ENCODE measurements at places on chromosomes 4 and X.
A peak's percentile ranks its signal among the peaks of the same experiment; 100 is the strongest.

GRCh38 chr4:165707128-165707527 lies 165.9 kb upstream of the TLL1 start:
- no peak for DNase-seq

- no peak for DNase-seq
Measured at GRCh38 chrX:136652822-136653723, 5.1 kb downstream of the CD40LG start.

GRCh38 chrX:149962859-149963757 lies 24.8 kb upstream of the EOLA2 start:
- DNase-seq, result peak; percentile 33

GRCh38 chrX:3599802-3600430 lies 113.5 kb downstream of the PRKX start:
- no peak for DNase-seq

GRCh38 chrX:111102636-111103035 lies 6.6 kb downstream of the PAK3 start:
- no peak for DNase-seq

GRCh38 chr4:25002681-25003080 lies 28.1 kb downstream of the LGI2 start:
- DNase-seq, result no peak

DNA sequence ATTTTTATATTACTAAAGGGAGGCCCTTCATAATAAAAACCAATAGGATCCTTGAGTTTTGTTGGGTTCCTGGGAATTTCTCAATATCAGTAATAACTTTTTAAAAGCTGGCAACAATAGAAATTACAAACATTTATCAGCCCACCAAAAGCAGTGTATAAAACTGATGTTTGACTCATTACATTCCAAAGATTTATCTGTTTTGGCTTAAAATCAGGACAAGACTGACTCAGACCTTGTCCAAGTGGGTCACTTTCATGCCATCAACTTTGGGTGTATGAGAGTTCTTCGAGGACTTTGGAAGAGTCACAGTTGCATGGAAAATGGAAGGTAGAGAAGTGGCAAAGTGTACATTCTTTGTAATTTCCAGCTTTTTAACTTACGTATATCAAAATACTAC lies 102.8 kb downstream of the FRMPD4 start:
- DNase-seq, result no peak

DNA sequence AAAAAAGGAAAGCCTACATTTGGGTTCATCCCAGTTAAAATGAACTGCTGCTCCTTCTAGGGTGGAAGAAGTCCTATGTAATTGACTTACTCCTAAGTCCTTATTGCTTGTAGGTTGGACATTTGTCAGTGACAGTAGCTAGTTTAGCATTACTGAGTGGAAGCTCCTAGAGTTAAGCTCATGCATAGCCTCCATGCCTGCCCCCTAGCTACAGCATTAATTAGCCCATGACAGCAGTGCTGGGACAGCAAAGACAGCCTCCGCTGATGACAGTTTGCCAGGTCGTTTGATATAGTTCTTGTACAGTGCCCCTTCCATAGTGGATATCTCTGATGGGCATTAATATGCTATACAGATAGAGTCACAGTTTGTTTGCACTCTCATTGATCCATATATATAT lies 18.7 kb upstream of the GALNTL6 start:
- DNase-seq, result no peak

GRCh38 chr4:155548173-155548572 lies 118.5 kb upstream of the GUCY1A1 start:
- no peak for DNase-seq

DNA sequence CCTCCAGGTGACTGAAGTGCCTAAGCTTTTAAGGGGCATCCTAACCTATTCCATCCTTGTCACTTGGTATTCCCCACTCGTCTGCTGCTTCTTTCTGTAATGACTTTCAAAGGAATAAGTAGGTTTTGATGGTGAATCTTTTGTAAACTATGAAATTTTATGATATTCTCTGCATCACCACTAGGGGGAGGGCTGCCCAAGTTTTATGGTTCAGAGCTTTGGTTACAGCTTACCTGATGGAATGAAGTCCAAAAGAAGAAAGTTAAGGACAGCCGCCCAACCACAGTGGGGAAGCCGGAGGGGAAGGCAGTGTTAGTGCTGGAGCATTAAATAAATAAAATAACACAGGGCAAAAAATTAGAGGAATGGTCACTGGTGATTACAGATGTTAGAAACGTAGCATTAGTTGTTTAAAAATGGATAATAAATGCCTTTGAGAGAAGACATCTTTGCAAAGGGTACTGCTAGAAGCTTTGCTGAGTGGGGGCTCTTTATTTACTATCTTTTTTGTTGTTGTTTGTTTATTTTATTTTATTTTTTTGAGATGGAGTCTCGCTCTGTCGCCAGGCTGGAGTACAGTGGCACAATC lies 204.9 kb downstream of the GBA3 start:
- peak; percentile 19 for DNase-seq

DNA sequence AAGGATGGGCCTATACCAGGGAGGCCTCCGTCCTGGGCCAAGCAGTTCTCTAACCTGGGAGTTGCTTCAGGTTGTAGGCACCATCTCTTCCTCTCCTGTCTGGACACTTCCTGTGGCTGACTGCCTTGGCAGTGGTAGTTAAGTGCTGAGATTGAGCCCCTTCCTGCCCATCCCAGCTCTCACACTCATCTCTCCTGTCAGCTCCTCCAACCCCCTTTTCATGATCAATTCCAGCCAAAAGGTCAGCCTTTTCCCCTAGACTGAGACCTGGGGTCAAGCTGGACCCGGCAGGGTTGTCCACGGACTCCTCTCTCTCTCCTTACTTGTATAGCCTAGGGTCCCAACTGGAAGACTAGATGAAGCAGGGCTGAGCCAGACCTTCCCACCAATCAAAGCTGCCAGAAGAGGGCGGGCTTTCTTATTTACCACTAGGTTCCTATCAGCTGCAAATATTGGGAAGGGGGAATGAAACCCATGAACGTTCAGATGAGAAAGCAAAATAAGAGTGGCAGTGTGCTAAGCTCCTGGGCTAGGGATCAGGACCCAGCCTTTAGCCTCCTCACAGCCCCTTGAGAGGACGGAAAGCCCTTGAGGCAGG lies 34.5 kb downstream of the KDM5C start:
- DNase-seq, result no peak

DNA sequence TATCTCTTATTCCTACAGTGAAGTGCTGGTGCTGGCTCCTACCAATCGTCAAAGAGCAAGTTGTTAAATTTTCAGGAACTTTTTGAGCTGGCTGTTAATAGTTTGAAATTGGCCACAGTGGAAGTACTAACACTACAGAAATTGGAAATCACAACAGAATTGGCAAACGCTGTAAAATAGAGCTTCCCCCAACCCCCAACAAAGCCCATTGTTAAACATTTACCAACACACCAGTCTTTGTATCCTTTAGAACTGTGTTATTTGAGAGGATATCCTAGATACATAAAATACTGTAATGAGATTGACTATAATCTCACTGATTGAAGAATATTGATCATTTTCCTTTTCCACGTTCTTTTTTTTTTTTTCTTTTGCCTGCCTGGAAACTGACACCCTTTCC lies 37.4 kb downstream of the FAM241A start:
- DNase-seq, result no peak

GRCh38 chr4:107164962-107165475 lies 128.9 kb upstream of the DKK2 start:
- no peak for DNase-seq

GRCh38 chrX:136304493-136304892 lies 3.7 kb downstream of the ADGRG4 start:
- no peak for DNase-seq

- DNase-seq, result no peak
Measured at GRCh38 chr4:181437895-181438294, 805.3 kb upstream of the TENM3 start.

DNA sequence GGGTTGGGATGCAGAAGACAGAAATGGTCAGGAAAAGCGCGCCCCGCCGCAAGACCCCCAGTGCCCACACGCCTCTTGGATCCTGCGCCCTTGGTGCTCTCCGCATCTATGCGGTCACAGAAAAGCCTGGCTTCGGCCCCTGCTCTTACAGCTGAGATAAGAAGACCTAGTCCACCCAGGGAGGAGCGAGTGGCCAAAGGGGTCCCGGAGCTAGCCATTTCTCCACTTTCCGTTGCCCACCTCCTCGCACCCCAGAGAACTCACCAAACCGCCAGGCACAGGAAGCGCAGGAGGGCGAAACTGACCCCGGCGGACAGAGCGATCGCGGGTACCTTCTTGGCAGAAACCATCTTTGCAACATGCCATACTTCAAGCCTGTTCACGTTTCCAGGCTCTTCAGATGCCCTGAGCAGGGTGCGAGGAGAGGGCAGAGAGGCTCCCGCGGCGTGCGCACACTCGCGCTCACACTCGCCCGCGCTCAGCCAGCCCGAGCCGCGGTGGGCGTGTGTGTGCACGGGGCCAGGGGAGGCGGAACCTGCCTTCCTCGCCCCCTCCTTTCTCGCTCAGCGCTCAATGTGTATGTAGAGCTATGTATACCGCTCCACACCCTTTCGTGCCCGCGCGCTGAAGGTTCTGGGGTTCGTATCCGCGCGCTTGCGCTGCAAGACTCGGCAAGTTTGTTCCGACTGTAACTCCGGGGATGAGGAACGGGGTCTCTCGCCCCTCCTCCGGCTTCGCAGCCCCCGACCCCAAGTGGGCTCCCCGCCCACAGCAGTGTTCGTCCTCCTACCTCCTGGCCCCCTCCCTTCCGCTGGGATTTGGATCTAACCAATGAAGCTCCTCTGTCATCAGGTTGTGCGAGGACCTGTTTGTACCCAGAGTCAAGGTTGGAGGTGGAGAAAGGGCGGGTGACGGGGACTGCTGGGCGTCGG lies at the start of gene GABRA4:
TSS of gene GABRA4 (minus strand) at position 507 of the 932 bp plus-strand sequence. CDS start at position 350, 157 bp downstream.
- DNase-seq, result peak; percentile 19

DNA sequence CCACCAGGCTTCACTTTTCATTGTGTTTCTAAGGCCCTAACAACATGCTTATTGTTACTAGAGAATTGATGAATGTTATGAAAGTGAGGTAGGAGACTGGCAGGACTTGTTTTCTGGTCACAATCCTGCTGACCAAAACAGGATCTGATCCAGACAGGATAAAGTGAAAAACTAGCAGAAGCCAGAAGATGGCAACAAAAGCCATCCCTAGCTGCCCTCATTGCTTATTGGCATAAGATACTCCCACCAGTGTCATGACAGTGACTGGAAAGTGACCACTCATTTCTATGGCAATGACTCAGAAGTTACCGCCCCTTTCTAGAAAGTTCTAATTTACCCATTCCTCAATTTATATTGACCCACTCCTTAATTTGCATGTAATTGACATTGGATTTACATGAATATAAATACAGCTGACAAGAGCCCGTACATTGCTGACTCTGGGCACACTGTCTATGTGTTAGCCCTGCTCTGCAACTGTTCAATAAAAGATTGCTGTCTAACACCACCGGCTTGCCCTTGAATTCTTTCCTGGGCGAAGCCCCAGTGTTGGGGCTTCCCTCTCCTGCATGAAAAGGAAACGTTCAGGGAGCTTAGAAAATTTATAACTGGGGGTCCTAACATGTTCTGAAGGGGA lies 30.0 kb upstream of the FGG start:
- DNase-seq, result no peak

- DNase-seq, result no peak
Measured at GRCh38 chr4:141058591-141059512, 74.4 kb downstream of the RNF150 start.

DNA sequence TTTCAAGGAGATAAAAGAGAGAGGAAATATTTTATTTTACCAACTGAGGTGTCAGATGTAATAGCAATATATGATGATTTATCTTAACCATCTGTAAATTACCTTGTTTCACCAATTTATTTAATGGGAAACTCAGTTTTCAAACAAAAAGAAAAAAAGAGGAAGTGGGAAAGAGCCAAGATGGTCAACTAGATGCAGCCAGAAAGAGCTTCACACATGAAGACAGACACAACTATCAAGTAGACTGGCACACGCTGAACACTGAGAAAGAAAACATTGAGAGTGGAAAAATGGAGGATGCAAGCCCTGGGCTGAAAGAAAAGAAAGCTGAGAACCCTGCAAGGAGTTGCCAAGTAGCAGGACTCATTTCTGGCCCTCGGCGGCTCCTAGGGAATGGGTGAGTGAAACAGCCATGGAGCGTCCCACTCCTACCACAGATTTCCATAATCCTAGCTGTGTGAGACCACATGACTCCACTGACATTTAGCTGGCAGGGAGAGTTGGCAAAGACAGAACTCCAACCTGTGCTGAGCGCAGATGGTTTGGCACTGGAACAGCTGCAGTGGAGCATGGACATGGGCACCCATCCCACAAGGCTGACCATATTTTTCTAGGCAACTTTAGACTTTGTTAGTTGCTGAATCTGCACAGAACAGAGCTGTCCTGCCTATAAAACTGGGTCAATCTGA lies 409.3 kb downstream of the FAM47B start:
- DNase-seq, result no peak

DNA sequence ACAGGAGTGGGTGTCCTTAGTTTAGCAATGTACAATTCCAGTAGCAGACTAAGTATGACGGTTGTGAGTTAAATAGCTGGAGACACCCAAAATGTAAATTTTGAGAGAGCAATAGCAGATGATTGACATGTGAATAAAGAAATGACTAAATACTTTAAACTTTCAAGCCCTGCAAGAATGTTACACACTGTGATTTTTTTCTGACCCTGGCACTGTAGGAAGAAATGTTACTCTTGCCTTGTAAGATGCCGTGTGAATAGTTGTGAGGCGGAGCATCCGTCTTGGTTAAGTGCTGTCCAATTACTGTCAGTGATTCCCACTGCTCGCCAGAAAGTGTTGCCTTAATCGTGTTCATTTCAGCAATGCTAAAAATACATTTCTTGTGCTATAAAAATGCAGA lies 1248.1 kb downstream of the RAPGEF2 start:
- no peak for DNase-seq

- DNase-seq, result no peak
Measured at GRCh38 chr4:173448103-173448502, 49.2 kb upstream of the SCRG1 start.

- no peak for DNase-seq
Measured at GRCh38 chr4:164874789-164875188, 2.2 kb upstream of the APELA start.

DNA sequence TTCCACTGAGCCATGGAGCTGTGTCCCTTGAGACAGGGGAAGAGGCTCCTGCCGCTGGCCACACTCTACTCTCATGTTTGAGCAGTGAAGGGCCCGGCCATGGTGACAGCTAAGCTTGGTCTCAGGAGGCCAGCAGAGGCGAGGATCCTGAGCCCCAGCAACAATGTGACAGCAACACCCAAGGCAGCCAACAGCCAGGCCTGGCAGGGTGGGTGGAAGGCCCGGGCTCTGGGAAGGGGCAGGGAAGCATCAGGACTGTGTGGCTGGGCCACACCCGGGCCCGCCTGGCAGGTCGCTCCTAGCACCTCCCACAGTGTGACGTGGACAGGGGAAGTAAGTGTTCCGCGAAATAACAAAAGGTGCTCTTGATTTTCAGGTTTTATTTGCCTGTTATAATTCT lies 24.8 kb downstream of the L1CAM start:
- no peak for DNase-seq

GRCh38 chr4:52874948-52875347 lies 12.8 kb downstream of the RASL11B start:
- no peak for DNase-seq

DNA sequence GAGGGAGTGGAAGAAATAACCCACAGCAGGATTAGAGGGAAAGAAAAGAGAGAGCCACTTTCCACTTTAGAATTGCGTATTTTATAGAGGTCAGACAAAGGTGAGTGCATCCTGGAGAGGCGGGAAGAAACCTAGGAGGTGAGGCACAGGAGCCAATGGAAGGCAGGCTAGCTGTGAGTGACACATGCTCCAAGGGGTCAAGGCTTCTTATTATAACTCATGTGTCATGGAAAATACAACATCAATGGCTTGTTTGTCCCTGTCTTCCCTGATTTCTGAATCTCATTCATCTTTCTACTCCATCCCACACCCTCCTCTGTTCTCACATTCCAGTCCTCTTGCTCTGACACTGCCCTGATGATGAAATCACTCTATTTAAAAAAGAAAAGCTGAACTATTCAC lies 14.4 kb downstream of the ANXA3 start:
- no peak for DNase-seq
